ENCODE measurements at places on chromosomes 16 and 17. TPM values are rescaled to one million over a fixed set of nuclear protein-coding genes. Genes with fewer than 3 reads are reported as not detected.

DNA sequence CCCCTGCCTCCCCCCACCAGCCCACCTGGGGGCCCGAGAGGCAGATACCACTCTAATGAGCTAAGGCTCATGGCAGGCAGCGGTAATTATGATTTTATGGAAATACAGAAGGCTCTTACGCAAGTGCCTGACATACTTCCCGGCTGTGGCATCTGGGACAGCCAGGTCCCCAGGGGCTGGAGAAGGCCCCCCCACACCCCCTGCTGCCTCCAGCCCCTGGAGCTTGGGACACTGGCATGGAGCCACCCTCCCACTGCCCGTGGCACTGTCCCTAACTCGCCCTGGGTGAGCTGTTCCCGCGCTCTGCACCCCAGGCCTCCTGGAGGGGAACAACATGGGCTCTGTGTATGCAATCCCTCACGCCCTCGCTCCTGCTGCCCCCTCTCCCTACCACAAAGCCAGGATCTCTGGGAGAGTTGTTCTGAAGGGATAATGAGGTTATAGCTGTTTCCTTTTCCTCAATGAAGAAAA, 5.4 kb upstream of the STAC2 start:
- DNase-seq = no peak

DNA sequence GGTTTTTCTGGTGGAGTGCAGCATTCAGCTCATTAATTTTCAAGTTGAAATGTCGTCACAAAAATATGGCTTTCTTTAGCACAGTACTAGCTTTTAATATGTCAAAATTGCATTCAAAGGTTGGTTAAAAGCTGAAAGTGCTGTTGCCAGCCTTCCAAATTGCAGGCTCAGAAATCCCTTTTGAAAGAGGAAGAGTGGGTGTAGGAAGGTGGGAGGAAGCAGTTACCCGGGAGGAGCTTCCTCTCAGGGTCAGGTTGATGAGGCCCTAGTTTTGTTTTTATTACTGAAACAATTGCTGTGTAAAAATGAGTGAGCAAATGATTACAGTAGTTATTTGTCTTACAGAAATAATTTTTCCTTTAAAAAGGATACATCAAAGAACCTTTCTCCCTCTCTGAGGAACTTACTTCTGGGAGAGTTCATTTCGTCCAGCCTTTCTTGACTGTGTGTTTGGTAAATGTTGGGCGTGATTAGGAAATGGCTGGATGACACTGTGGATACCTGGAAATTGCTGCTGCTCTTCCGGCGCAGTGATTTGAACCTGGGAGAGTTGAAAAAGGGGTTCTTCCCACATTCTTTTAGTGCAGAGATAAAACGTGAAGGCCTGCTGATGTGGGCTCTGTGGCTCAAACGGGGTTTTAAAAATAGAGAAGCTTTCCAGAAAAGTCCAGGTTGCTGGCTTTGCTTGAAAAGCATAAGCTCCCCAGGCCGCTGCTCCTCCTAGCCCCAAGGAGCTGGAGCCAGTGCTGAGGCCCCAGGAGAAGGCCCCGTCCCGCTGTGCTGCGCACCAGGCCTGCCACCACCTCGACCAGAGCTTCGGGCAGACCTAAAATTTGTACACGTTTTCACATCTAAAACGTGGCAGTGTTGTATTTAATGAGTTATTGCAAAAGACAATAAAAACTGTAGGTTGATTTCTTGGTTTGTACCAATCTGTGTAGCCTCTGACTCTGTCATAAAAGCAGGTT, 41.7 kb downstream of the SEC14L1 start:
- DNase-seq = no peak

- no peak for DNase-seq
Observed at GRCh38 chr17:16872351-16873173, 99.4 kb downstream of the TNFRSF13B start.

Gene ITGAX
- 3.7 TPM for total RNA-seq

Gene CBX2
- 0.64 TPM for total RNA-seq

Gene GRIN2A
- total RNA-seq = 0.20 TPM

Gene CNTNAP4
- total RNA-seq = not detected

Gene CIBAR2
- not detected for total RNA-seq

Gene DOC2A
- total RNA-seq = 28.8 TPM

DNA sequence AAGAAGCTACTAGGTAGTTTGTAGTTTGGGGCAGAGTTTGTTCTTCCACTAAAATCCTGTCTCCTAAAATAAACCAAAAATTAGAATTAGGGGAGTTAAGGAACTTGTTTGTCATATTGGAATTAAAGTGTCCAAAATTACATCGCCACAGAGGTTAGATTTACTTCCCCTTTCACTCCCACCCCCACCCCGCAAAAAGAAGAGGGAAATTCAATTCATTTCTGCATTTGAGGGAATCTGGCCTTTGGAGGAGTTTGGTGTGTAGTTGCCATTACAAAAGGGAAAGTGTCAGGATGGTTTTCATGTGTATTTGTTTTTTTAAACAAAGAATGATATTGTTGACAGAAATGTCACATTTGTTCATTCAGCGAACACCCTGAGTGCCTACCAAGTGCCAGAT, 5.8 kb downstream of the TMEM97 start:
- no peak for DNase-seq

All from transverse colon (tissue), 4 donors.